Stimulated activated CD8-positive, alpha-beta memory T cell treated with anti-CD3 and anti-CD28 coated beads, Interleukin-4, amount 100 ng/mL, for 1 hour (primary cell): ENCODE measurements at places on chromosomes 3 and 15.

- no peak for DNase-seq
Observed at GRCh38 chr15:71708741-71709140, 101.6 kb upstream of the NR2E3 start.

DNA sequence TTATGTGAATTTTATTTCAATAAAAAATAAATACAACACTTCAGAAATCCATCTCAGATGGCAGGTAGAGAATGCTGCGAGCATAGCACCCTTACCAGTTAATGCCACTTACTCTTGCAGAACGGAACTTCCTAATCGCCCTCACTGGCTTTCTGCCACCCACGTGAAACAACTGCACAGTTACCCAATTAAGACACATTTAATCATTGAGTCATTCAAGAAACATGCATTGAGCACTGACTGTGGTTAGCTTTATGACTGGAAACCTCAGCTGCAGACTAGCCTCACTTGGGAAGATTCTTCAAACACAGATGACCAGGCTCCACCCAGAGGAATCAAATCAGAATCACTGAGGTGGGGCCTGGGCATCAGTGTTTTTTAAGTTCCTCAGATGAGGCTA lies 5.6 kb upstream of the MFGE8 start:
- DNase-seq: no peak

DNA sequence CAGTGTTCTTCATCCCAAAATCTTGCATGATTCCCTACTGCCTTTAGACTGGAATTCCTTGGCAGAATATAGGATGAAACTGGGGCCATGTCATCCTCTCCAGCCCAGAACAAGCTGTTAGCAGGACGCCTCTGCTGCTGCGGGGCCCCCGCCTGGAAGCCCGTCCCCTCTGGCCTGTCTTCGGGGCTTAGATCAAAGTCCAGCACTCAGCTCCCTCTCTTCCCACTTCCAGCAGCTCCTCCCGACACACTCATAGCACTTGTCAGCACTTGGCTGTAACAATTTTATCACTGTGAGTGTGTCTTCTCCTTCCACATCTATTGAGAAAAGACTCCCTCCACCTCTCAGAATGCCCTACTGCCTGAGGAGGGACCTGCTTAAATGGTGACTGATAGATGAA lies 112.0 kb upstream of the HACD2 start:
- DNase-seq: no peak

DNA sequence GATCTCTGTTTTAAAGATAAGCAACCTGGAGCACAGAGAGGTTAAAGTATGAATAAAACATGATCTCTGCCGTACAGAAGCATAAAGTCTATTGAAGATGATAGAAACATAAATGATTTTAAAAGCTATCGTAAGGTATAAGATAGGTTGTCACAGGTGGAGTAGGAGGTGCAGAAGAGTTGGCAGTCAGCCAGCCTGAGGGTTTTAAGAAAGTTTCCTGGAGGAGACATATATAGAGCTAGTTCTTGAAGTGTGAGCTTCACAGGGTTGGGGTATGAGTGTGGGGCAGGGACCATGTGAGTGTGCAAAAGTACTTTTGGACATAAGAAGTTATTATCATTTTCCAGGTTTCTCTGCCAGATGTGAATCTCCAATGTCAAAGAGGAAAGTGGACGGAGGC lies 3.9 kb upstream of the FGF12 start:
- no peak for DNase-seq

DNA sequence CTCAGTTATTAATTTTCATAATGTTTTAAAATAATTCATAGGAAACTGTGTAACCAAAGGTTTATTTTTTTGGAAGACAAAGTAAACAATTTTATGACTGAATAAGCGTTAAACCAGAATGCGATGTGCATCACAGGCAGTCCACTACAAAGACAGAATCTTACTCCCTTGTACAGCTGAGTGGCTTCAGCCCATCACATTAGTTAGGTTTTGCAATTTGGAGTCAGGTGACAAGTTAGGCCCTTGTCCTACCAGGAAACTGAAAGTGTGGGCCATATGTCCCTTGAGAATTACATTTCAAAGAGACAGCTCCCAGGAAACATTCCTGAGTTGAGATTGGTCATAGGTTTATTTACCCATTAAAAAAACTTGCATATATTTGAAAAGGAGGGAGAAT lies 156.3 kb downstream of the MEX3B start:
- DNase-seq: no peak

GRCh38 chr3:8516047-8516661 lies 14.5 kb downstream of the LMCD1 start:
- no peak for DNase-seq

DNA sequence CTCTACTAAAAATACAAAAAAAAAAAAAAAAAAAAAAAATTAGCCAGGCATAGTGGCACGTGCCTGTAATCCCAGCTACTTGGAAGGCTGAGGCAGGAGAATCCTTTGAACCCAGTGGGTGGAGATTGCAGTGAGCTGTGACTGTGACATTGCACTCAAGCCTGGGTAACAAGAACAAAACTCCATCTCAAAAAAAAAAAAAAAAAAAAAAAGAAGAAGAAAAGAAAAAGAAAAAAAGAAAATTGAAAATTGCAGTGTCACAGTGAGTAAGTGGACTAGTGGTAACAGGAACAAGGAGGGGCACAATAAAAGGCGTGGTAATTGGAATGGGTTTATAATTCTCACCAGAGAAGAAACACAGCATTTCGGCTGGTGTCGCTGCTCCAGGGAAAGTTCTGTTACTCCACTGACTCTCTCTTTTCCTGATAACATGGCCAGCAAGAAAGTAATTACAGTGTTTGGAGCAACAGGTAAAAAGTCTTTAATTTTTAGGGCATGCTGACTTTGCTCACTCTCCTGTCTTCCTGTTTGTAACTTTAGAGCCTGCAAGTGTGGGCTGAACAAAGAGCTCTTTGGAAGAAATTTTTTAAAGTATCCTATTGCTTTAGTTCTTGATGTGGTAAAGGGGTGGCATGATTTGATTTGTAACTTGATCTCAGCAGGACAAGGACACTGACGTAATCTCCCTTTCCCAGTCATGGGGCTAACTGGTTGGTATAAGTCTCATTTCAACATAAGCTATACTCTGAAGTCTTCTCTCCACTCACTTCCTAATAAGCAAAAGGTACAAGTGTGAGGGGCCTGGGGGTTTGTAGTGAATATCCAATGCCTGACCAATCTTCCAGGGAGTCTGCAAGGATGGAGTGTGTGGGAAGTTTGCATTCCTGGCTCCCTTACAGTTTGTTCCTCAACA lies 22.1 kb upstream of the TRA2B start:
- no peak for DNase-seq

- DNase-seq: no peak
Observed at GRCh38 chr3:24199775-24200247, 254.7 kb downstream of the NR1D2 start.
